ENCODE measurements at places on chromosomes 3 and 15.

GRCh38 chr15:86016750-86017149 lies 62.9 kb upstream of the AGBL1 start:
- no peak for DNase-seq

DNA sequence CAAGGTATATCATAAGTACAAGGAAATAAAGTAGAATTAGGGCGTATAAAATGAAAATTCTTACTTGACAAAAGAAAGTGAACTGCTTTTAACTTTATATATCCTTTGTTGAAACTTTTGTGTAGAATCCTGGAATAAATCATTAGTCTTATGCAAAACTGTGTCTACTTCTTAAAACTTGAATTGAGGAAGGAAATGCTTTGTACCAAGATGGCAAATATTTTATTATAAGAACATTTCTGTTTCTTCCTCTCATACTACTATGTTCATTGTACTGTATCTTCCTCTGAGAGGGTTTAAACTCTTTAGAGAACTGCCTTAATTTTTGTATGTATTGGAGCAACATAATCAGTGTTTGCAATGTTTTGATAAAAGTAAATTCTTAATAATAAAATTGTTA lies 42.0 kb downstream of the RASA2 start:
- no peak for DNase-seq

DNA sequence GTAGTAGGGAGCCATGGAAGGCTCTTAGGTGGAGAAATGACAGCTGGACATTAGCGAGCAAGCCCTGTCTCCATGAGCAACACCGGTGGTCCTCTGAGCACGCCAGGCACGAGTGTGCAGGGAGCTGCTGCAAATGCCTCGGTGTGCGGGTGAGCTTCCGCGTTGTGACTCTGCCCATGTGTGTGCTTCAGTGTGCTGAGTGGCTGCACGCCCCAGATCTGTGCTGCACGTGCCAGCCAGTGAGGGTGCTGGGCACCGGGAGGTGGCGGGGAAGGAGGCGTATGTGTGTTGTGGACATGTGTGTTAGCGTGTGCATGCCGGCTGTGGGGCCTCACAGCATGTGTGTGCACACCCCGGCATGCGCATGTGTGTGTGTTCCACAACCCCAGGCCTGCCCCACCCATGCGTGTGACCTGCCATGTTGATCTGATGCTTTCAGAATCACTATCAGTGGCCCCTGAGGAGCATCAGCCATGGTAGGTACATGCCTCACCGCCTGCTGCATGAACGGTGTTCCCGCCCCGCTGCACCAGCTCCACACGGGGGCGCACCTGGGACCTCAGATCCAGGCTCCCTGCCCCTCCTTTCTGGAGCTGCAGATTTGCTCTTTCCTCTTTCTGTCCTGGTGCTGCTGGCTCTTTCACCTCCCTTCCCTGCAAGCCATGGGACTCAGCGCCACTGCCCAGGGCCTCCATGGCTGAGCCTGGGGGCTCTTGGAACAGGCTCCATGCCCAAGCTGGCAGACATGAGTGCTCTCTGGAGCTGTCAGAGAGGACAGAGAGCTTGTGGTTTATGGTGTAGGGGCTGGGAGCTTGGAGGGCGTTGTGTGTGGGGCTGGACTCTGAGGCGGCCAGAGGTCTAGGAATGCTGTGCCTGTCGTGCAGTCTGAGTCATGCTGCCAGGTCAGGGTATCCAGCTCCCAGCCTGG lies 169.4 kb downstream of the TBC1D2B start:
- DNase-seq = peak; percentile 19

DNA sequence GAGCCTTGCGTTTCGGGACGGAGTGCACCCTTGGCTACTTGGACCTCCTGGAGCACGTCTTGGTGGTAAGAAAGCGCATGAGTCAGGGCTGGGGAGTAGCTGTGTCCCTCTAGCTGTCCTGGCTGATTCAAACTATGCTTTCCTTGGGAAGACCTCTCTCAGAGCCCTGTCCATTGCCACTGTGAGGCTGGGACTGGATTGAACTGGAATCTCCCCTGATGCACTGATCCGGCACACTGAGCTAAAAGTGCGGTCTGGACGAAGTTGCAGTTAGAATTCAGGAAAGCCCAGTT lies 232.6 kb upstream of the TPM1 start:
- no peak for DNase-seq

- DNase-seq = no peak
These were observed 75.0 kb downstream of the SEMA5B start for GRCh38 chr3:122952520-122952919.

- DNase-seq = no peak
These were observed 2.9 kb downstream of the NEDD4 start for GRCh38 chr15:55990516-55990915.

DNA sequence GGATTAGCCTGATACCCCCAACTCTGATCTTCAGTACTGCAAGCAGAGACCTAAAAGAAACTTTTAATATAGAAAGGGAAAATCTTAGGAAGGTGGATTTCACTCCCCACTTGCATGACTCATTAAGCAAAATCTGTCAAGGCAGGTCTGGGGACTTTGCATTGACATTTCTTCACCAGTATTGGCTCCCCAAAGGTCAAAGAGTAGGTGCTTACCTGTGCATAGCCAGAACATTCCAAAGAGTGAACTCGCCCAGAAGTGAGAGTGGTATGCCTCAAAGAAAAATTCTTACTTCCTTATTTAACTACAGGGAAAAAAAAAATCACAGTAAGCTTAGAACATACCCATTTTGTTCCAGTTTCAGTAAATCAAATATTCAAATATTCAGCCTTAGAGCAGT lies 140.9 kb upstream of the TP63 start:
- DNase-seq = no peak

DNA sequence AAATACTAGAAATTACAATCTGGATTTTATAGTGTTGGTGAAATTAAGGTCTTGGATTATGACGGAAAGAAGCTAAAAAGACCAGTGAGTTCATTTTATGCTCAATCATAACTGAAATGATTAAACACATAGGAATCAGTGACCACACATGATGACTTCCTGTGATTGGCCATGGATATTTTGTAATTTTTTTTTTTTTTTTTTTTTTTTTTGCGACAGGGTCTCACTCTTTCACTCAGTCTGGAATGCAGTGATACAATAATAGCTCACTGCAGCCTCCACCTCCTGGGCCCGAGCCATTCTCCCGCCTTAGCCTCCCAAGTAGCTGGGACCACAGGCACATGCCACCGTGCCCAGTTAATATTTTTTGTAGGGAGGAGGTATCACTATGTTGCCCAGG lies 47.4 kb downstream of the PAQR5 start:
- DNase-seq = no peak

DNA sequence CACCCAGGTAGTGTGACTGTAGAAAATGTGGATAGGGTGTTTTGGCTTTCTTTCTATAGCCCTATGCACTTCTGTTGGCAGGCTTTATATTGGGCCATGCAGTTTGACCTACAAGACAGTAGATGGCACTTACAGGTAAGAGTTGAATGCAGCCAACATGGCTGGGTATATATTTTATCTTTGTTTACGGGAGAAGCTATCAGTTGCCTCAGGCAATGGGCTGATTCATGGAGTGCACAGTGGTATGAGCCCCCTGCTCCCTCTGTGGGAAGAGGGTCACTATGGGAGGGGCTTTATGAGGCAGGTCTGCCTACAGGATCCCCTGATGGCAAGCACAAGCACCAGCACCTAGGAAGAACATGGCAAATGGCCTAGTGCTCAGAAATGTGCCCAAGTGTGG lies 301.2 kb upstream of the CDIN1 start:
- DNase-seq = no peak

- no peak for DNase-seq
These were observed 69.8 kb downstream of the SH3GL3 start for GRCh38 chr15:83516935-83517334.
